Immature natural killer cell (primary cell): ENCODE measurements at places on chromosomes 5 and 9.

GRCh38 chr9:110133608-110134210, 74.2 kb downstream of the C9orf152 start:
- no peak for DNase-seq

DNA sequence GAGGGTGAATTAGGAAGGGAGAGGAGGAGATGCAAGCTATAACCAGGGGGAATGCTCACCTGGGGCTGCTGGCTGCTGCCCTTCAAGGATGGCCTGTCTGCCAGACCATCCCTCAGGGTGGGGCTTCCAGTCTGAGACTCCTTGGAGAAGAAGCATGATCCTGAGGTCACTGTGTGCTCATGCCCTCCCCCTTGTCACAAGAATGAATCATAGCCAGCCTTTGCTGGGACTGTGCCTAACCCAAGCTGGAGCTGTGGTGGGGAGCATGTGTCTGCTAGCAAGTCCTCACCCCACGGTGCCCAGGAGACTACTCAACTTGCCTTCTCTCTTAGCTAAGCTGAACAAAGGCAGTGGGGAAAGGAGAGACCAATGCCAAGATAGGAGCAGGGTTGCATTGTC, 463.6 kb downstream of the SPOCK1 start:
- no peak for DNase-seq

GRCh38 chr9:114302727-114303126, 20.2 kb upstream of the ORM1 start:
- DNase-seq: no peak

DNA sequence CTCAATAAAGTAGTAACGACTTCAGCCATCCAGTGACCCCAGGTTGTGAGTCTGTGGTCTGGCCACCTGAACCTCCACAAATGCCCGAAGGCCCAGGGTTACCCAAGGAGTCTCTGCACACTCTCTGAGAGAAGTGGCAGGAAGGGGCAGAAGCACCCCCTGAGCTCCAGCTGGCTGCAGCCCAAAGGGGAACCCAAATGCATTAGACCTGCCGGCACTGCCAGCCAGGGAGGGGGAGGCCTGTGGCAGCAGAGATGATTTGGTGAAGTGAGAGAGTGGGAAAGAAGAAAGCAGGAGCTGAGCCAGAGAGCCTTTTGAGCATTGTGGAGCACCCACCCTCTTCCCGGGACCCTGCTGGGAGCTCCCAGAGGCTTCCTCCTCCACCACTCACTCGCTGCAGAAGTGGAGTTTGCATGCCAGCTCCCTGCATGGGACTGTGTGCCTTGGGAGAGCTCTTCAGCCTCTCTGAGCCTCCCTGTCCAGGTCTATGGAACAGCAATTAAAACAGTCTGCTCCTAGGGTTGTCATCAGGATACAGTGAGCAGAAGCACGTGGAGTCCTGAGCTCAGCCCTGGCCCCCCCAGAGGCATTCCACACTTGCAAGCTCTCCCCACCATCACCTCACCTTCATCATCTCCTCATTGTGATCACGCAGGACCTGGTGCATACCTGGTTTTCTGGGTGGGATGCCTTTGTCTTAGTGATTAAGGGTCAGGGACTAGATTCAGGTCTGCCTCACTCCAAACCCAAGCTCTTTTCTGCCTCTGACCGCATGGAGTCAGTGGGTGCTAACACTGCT, 13.8 kb upstream of the ANGPTL2 start:
- no peak for DNase-seq

DNA sequence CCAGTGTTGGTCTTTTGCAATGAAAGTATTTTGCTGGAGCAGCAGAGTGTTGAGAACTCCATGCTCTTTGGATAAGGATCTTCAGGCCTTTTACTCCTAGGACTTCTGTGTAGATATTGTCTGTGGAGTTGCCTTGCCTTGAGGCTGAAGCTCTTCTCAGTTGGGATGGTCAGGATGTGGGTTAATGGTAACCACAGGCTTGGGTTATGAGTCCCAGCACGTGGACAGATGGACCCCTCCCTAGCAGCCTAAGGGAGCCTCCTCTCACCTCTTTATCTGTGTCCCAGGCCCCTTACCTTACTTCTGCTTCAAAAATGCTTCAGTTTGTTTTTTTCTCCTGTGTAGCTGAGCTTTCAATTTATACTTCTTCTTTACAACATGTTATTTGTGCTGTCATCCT, 109.9 kb downstream of the MEGF10 start:
- DNase-seq: no peak
